Stimulated activated CD4-positive, alpha-beta T cell treated with anti-CD3 and anti-CD28 coated beads, Interleukin-15, amount 100 ng/mL, for 24 hours (primary cell): ENCODE measurements at places on chromosomes 2 and 18.

- DNase-seq, result no peak
These were observed 567.3 kb upstream of the ZNF804A start for GRCh38 chr2:184030989-184031388.

DNA sequence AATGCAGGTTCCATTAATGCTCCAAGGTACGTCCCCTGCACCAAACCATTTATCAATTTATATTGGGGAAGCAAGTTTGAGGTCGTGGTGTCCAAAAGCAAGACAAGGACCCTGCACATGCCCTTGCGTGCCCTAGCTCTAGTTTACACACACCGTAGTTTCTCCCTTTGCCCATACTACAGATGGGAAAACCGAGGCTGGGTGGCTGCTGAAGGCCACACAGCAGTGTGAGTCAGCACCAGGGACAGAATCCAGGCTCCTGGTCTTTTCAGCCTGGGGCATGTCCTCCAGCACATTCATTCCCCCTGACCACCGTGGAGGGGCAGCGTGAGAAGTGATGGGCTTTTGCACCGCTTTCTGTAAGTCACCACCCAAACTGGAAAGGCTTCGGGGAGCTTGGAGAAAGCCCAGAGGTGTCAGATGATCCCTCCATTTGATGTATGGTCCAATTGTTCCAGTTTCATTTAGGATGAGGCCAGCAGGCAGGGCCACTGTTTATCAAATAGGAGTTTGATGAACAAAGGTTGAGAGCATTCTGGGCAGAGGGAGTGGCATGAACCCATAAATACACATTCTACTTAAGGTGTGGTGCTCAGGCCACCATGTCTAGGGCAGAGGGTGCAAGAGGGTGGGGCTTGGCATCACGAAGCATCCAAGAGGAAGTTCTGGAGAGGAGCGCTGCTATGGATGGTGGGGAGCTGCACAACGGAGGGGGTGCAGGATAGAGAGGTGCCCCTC is 274.1 kb downstream of the HAUS1 start:
- no peak for DNase-seq

DNA sequence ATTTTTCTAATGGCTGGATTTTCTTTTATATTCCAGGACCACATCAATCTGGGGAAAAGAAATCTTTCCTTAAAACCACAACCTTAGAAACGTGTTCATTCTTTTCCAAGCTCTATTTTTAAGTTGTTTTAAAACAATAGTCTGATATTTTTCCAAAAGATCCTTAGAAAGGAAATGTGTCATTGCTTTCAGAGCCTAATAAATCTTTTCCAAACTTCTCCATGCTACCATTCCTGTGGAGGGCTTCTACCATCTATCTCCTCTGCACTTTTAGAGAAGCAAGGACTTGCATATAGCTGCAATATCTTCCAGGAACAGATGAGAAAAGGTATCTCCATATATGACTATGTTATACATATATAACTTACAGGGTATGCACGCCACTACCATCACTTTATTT is 21.2 kb downstream of the WDFY1 start:
- no peak for DNase-seq

GRCh38 chr2:189609423-189609816 is 28.8 kb upstream of the SLC40A1 start:
- DNase-seq, result no peak

DNA sequence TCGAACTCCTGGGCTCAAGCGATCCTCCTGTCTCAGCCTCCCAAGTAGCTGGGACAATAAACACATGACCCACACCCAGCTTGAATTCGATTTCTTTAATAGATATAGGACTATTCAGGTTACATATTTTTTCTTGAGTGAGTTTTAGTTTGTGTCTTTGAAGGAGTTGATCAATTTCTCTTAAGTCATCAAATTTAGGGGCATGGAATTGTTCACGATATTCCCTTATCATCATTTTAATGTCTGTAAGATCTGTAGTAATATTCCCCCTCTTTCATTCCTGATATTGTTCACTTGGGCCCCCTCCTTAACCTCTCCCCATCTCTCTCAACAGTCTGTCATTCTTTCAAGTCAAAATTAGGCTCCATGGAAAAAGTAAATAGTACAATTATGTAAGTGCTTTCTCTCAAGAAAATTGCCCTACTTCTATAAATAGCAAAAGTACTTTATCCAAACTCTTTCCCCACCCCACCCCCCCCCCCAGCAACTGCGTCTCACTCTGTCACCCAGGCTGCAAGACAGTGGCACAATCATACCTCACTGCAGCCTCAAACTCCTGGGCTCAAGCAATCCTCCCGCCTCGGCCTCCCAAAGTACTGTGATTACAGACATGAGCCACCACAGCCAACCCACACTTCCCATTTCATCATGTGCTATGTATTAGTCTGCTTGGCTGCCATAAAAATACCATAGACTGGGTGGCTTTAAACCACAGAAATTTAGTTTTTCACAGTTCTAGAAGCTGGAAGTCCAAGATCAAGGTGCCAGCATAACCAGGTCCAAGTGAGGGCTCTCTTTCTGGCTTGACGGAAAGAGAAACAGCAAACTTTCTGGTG is 20.1 kb downstream of the WDR33 start:
- DNase-seq, result peak; percentile 25

DNA sequence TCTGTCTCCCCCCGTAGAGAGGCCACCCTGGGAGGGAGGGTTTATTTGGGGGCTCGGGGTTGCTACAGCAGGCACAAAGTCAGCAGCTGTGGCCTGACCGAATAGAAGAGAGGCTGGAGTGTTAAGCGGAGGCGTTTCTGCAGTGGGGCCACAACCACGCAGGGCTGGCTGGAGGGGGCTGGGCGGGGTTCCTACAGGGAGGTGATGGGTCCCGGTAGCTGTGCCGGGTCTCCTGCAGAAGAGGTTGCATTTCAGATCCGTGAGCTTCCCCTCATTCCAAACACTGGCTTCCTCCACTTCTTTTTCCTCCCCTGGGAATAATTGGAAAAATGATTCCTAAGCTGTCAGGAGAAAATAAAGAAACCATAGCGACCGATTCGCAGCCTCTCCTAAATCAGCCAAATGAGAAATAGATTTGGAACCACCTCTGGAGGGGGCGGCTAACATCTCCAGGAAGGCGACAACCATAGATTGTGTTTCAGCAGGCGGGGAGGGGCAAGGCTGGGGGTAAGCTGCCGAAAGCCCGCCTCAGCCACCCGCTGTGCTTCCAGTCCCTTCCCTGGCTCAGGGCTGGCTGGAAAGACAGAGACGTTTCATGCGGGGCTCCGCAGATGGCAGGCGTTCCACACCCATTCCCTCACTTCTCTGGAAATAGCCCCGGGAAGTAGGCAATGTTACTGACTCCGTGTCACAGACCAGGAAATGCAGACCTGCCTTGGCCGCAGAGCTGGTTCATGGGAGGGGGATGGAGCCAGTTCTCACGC is 85.6 kb upstream of the TAF1B start:
- DNase-seq, result no peak
